ENCODE measurements at places on chromosomes 3 and 15.

GRCh38 chr3:111538111-111538510, 3.9 kb upstream of the CD96 start:
- DNase-seq, result no peak

- peak; percentile 85 for DNase-seq
Observed at GRCh38 chr3:169998668-169999131, 32.1 kb downstream of the SEC62 start.

GRCh38 chr3:108437439-108437838, 73.0 kb downstream of the MYH15 start:
- no peak for DNase-seq

DNA sequence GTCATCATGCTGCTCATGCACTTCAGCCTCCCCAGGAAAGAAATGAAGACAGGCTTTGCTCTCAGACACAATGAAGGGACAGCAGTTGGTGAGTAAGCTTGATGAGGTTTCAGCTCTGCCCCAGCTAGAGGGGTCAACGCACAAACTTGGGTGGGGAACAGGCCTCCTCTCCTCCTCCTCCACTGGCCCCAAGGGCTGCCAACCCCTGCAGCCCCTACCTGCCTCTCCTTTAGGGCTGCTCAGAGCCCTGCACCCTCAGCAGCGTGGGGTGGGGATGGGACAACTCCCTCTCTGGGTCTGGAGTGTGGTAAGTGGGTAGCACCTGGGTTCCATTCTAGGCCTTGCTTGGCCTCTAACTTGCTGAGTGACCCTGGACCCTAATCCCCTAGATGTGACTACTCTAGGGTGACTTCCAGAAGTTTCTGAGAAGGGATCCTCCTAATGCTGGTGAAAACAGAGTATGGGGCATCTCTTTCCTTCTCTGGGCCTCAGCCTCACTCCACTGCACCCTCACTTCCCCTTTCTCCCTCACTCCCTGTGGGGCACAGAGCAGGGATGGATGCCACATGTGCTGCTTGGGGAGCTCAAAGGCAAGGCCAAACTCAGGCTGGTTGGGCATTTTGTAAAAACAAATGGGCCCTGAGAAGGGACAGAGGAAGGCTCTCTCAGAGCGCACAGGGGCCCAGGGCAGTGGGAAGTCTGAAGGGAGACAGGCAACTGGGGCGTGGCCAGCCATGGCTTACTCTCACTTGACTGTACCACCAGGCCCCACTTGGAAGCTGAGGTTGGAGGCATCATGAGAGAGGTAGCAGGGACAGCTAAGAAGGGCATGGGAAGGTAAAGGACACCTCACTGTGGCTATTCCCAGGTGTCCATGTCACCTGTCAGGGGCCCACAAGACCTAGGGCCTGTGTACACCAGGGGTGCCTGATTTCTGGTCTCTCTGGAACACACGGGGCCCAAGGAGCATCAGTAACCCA, 64.0 kb downstream of the SYNM start:
- DNase-seq, result no peak

- no peak for DNase-seq
Observed at GRCh38 chr3:170634663-170635384, 48.9 kb upstream of the SLC7A14 start.

- no peak for DNase-seq
Observed at GRCh38 chr3:65889707-65890099, 149.0 kb downstream of the MAGI1 start.

DNA sequence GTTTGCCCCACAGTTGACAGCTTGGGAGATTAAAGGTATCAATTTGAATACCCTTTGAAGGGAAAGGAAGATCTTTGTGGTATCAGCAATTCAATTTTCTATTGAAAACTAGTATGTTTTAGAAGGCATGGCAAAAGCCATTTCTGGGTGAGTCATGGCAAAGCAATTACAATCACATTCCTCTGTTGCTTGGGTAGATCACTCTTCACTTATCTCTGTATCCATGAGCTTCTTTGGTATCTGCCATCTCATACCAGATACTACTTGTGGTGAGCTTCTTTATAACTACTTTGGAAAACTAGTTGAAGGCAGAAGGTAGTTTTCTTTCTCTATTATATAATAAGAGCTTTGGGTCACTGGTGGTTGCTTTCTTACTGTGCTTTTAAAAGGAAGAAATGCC, 28.3 kb upstream of the LSAMP start:
- no peak for DNase-seq

GRCh38 chr3:61078048-61078752, 173.1 kb downstream of the FHIT start:
- DNase-seq, result no peak

GRCh38 chr3:5194341-5194740, 6.8 kb downstream of the EDEM1 start:
- DNase-seq, result no peak

GRCh38 chr15:69375151-69375790, 38.9 kb upstream of the KIF23 start:
- no peak for DNase-seq
